ENCODE measurements at places on chromosomes 16 and 17.

GRCh38 chr16:57646388-57647039 lies 18.1 kb downstream of the ADGRG1 start:
- no peak for DNase-seq

DNA sequence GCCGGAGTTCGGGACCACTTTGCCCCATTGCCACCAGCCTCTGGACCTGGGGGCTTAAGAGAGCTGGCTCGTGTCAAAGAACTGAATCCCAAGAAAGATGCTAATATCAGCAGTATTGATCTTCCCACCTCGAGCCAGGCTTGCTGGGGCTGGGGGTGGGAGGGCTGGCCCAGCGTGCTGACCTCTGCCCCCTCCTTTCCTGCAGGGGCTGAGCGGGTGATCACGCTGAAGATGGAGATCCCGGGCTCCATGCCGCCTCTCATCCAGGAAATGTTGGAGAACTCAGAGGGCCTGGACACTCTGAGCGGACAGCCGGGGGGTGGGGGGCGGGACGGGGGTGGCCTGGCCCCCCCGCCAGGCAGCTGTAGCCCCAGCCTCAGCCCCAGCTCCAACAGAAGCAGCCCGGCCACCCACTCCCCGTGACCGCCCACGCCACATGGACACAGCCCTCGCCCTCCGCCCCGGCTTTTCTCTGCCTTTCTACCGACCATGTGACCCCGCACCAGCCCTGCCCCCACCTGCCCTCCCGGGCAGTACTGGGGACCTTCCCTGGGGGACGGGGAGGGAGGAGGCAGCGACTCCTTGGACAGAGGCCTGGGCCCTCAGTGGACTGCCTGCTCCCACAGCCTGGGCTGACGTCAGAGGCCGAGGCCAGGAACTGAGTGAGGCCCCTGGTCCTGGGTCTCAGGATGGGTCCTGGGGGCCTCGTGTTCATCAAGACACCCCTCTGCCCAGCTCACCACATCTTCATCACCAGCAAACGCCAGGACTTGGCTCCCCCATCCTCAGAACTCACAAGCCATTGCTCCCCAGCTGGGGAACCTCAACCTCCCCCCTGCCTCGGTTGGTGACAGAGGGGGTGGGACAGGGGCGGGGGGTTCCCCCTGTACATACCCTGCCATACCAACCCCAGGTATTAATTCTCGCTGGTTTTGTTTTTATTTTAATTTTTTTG lies 8.5 kb downstream of the GJD3 start:
- DNase-seq = no peak

GRCh38 chr17:77392376-77393273 lies 251.9 kb downstream of the SEC14L1 start:
- DNase-seq = no peak

DNA sequence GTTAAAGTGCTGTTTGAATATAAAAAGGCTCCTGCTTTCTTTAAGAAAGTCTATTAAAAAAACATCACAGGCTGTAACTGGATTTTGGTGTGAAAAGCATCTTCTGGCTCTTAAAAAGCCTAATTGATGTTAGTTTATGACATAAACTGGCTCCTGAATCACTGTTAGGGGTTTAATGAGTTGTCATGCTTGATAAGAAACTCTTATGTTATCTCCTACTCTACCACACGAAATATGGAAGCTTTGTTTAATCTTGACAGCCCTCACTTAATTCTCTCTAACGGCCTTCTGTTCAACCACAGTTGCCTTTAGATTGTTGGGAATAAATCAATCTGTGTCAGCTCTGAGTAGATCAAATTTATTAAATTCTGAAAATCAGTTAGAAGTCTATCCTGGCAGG lies 51.5 kb downstream of the CPPED1 start:
- no peak for DNase-seq

GRCh38 chr16:67063008-67063407 lies 34.1 kb downstream of the CBFB start:
- DNase-seq = no peak

DNA sequence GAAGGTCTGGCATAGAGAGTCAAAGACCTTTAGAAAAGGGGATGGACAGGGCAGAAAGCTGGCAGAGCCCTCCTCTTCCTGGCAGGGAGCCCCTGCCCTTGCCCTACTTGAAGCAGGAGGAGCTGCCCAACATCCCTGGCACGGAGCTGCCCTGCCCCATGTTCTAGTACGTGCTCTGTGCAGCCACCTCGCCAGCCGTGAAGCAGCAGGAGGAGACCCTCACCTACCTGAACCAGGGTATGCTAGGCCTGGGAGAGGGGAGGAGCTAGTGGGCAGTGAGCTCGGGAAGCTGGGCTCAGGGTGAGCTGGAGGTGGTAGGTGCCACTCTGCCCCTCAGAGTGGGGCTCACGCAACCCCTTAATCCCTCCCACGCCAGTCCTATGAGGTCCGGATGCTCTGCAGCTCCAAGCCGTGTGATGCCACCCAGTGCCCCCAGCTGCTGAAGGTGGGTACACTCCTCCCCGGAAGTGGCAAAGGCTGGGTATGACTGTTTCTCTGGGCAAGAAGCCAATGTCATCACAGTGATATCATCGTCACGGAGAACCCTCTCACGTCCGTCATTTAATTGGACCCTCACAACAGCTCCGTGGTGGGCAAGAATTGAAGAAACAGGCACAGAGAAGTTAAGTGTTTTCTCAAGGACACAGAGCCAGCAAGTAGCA lies 12.7 kb upstream of the STAC2 start:
- peak; percentile 68 for DNase-seq

DNA sequence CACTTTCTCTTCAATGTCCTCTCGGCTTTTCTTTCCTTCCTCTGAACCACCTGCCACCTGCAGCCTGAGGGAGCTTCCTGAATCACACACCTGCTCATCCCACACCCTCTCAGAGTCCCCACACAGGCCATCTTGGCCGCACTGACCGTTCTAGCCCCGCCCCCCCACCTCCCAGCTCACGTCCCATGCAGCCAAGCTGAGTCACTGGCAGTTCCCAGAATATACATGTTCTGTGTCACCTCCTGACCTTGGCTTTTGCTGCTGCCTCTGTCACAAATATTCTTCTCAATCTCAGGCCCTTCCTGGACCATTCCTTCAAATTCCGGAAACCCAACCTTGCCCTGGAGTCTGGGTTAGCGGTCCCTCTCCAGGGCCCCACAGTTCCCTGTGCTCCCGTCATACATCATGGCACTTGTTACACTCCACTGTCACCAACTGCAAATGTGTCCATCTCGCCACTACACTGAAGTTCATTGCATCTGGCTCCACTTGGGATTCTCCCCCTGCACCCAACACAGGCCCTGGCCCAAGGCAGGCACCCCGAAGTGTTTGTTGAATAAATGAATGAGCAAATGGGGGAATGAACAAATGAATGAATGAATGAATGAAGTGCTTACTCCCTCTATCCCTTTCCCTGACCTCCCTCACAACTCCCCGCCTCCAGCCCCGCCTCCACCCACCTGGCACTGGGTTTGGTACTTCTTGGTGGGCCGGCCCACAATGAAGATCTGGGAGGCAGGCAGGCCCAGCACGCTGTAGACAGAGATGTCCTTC lies 12.8 kb downstream of the PIMREG start:
- no peak for DNase-seq

GRCh38 chr17:76537288-76537577 lies 276 bp downstream of the CYGB start:
- DNase-seq = peak; percentile 71

DNA sequence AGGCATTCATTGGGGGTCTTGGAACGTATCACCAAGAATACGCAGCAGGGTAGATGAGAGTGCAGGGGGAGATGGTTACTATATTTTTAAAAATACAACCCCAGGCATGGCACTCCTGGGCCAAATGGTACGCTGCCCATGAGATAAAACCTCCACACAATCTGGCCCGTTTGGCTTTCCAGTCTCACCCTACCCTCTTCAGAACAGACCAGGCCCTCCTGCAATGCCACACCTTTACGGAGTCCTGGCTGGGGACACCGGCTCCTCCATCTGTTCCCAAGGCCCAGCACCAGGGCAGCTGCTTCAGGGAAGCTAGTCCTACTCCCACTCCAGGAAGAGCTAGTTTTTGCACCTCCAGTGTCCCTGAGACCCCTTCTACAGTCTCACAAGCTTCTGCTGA lies 24.4 kb downstream of the SNN start:
- no peak for DNase-seq

GRCh38 chr16:59909262-59909661 lies 1175.1 kb upstream of the GOT2 start:
- DNase-seq = no peak

DNA sequence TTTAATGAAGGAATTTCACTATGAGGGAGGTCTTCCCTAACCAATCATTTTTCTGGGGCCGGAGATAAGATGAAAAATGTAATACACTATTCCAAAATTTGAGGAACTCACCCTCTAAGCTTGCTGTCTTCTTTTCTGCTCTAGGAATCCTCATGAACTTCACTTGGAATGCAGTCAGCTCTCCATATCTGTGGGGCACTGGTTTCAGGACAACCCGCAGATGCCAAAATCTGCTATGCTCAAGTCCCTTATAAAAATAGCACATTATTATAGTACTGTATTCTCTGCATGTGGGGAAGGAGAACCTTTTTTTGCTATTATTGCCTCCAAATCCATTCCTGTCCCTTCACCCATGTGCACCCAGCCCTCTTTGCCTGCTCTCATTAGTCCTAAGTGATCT lies 146.0 kb downstream of the ABCA8 start:
- no peak for DNase-seq

DNA sequence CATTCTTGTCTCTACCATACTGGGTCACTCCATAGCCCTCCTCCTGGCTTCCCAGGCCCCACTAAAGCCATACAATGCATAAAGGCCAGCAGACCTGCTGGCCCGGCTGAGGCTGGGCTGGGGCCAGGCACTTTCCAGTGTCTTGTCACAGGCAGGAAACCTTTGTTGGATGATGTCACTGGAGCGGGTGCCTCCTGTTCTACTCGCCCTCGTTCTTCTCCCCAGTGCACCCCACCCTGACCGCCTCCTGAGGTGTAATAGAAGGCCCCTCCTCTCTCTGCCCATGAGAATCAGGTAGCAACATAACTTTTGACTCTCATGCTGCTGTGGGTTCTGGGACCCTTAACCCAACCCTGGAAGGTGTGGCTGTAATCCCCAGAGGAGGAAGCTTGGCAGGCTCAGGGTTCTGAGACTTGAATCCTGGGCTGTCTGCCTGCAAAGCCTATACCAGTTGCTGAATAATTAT lies 54.2 kb upstream of the IL34 start:
- no peak for DNase-seq

DNA sequence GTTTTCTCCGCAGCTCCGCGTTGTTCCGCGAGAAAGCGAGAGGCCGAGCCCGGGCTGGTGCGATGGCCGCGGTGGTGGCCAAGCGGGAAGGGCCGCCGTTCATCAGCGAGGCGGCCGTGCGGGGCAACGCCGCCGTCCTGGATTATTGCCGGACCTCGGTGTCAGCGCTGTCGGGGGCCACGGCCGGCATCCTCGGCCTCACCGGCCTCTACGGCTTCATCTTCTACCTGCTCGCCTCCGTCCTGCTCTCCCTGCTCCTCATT lies 404 bp downstream of the EMC6 start:
- no peak for DNase-seq

DNA sequence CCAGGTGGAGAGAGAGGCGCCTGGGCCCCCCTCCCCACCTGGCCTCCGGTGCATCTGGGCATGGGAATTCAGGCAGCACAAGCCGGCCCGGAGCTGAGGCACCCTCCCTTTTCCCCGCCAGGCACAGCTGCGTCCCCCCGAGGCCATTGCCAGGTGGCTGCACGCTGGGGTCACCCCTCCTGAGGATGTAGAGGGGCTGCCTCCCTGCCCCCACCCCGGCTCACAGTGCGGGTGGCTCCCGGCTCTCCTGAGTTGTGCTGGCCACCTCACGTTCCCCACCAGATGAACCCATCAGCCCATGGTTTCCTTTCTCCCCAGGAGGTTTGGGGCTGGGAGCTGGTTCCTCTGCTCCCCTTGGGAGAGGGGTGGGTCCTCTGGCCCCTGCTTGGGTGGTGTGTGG lies 12.6 kb downstream of the CACNA1H start:
- DNase-seq = no peak

- peak; percentile 60 for DNase-seq
These were observed 69.4 kb upstream of the GCSH start for GRCh38 chr16:81165411-81166097.

GRCh38 chr17:46732160-46732559 lies 86.3 kb downstream of the WNT3 start:
- no peak for DNase-seq

GRCh38 chr17:77894126-77894956 lies 64.2 kb upstream of the TNRC6C start:
- DNase-seq = no peak

GRCh38 chr17:7838090-7839075 lies 4.4 kb downstream of the KDM6B start:
- no peak for DNase-seq

DNA sequence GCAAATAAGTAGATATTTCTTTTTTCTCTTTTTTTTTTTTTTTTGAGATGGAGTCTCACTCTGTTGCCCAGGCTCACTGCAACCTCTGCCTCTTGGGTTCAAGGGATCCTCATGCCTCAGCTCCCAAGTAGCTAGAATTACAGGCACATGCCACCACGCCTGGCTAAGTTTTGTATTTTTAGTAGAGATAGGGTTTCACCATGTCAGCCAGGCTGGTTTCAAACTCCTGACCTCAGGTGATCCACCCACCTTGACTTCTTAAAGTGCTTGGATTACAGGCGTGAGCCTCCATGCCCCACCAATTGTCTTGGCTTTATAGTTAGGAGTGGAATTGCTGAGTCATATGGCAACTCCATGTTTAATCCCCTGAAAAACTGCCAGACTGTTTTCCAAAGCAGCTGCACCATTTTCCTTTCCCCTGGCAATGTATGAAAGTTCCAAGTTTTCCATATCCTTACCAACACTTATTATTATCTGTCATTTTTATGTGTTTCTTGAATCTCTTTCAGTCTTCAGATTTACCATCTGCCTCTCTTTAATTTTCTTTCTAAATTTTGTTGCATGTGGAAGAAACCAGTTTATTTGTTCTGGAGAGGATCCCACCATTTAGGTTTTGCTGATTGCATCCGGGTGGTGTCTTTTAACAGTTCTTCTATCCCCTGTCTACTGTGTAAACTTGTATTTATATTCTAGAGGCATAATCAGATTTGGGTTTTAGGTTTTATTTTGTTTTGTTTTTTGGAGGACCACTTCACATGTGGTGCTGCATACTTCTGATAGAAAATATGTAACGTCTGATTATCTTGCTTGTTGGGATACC lies 9.9 kb upstream of the CES3 start:
- DNase-seq = no peak

DNA sequence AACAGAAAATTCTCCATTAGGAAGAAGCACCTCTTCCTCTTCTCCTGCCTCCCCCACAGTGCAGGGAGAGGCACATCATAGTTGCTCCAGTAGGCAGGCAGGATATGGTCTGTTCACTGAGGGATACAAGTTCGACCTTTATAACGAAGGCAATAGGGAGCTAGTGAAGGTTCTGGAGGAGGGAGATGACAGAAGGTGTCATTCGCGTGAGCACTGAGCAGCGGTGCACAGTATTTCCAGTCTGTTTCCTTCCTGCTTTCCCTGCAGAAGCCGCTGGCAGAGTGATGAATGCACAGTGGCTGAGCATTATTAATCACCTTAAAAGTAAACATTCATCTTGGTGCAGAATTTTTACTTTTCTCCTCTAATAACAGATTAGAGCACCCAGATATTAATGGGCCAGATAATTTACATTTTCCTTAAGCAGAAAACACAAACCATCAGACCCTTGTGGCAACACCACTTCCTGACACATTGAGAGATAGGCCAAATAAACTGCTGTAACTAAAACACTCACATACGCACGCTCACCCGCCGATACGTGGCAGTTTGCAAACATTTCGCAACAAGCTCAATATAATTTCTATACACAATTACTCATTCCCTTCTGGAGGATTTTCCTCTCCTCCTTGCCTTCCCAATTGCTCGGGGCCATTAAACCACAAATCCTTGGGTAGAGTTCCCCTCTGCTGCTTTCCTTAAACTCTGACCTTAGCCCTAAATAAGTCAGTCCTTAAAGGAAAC lies 69.5 kb downstream of the AIPL1 start:
- no peak for DNase-seq

Data from breast epithelium (tissue), 4 donors.